ENCODE measurements at places on chromosomes 3 and 15. TPM values are rescaled to one million over a fixed set of nuclear protein-coding genes. Genes with fewer than 3 reads are reported as not detected.
A peak's percentile ranks its signal among the peaks of the same experiment; 100 is the strongest.

DNA sequence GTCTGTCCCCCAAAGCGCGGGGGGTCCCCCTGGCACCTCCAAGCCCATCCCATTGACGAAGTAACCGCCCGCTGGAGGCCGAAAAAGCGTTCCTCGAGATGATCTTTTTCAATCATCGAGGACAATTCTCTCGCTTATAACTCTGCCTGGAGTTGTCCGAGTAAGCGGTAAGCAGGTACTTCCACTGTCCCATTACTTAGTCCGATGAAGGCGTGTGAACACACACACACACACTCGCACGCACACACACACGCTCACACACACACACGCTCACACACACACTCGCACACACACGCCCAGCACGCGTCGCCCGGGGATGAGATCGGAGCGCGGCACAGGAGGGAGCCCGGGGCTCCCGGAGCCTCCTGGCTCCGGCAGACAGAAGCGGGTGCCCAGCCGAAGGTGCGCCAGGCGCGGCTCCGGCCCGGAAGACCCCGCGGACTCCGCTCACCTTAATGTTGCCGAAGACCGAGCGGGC lies 430 bp downstream of the SLCO2A1 start:
- DNase-seq, result peak; percentile 47

DNA sequence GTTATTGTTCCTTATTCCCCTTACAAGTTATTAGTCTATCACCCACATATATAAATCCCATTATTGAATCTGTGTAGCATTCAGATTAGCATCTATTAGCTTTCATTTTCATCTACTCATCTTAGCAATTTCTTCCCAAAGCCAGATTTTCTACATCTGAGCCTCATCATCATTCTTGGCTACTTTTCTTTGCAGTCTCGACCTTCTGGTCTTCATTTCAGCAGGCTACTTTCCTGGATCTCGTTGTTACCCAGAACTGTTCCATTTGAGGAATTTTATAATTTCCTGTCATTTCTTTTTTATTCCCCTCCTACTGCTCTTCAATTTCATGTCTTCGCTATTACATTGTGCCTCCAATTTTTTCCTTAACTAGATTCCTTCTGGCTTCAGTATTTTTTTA lies 51.8 kb downstream of the SPRED1 start:
- DNase-seq, result no peak

- DNase-seq, result no peak
Observed at GRCh38 chr3:114147251-114147650, 31.6 kb downstream of the DRD3 start.

DNA sequence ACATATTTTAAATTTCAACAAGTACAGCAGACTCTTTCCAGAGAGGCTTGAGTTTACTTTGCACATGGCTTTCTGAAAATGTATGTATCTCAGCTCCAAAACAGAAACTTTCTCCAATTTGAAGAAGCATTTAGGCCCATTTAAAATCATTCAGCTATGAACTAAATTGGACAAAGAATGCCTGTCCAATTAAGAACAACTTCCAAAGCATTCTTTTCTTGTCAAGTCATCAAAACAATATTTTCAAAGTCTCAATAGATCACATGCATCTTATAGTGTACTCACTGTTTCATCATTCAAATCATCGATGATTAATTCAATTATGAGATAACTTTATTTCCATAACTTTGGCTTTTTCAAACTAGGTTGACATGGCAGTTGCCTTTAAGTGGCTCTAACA lies 95.2 kb downstream of the KBTBD8 start:
- DNase-seq, result no peak

- no peak for DNase-seq
Observed at GRCh38 chr3:126360046-126360713, 3.0 kb upstream of the KLF15 start.

Gene C2CD4B
- polyA plus RNA-seq, result not detected

Gene COL6A6
- polyA plus RNA-seq, result not detected

Gene WDR93
- polyA plus RNA-seq, result not detected

DNA sequence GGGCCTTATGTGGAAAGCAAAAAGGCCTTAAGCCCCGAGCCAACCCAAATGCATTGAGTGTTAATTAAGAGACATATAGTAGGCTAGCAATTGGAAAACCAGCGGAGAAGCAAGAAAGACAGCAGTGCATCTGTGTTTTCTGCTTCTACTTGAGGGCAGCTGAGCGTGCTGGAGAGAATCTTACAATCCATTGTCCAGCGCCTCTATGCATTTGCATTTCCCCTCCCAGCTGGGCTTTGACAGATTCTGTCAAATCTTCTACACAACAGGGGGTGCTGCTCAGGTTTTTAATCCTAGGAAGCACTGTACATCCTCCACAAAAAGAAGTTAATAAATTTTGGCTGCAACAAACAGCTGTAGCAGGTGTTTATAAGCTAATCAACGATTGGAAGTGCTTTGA lies 23.9 kb downstream of the SSR3 start:
- no peak for DNase-seq

DNA sequence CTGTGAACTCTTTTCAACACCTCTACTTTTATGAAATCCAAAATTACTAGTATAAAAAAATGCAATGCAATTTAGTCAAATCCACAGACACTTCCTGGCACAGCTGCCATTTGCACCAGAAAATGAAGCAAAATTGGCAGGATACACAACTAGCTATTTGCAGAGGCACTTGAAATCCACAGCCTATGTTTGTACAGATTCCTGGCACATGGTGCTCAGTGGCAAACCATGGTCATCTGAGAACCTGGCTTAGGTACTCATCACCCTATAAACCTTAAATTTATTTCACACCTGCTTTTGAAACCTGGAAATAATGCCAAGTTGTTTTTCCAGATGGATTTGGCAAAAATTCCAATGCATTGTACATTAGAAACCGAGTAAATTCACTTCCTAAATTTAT lies 20.2 kb upstream of the PPM1L start:
- no peak for DNase-seq

- DNase-seq, result no peak
Observed at GRCh38 chr3:189446959-189447560, 184.1 kb upstream of the TP63 start.

DNA sequence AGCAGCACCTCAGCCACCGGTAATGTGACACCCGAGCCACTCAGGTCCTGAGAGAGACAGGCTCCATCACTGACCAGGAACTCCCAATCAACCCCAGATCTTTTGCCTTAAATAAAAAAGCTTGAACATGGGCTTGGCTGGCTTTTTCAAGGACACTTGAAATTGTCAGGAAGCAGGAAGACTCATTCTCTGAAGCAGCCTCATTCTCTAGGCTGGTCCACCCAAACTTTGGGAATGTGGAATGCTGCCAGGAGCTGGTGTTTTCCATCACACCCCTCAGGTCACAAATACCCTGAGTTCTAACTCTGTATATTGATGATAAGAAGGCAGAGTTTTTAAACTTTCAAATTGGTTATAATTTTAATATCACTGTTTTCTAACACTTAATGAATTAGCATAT lies 17.0 kb downstream of the CXCR6 start:
- DNase-seq, result no peak

GRCh38 chr15:66505430-66505811 lies 295 bp downstream of the ZWILCH start:
- DNase-seq, result no peak

Gene FAM107A
- 4.1 TPM for polyA plus RNA-seq

- peak; percentile 95 for DNase-seq
Observed at GRCh38 chr3:46406788-46407611, at the start of the genes CCR5AS and CCRL2. CCR5AS (minus strand) TSS chr3:46407066. CCRL2 (plus strand) TSS chr3:46407259; CDS start chr3:46408080, 821 bp downstream.

GRCh38 chr3:189273736-189274135 lies 102.0 kb downstream of the TPRG1 start:
- no peak for DNase-seq

DNA sequence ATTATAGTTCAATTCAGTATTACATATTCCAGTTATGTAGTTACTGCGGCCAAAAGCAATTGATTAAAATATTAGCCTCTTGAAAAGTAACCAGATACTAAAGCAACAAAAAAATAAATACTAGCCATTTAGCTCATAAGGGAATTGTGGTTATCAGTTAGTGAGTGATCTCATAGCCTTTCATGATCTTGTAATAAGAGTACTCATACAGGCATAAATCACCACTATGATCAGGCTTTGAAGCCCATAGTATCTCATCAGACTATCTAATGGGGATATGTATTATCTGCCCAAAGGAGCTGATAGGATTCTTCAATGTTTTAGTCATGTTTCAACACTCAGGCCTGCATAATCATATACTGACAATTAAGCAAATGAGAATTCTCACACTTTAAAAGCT lies 184.1 kb upstream of the CCDC54 start:
- no peak for DNase-seq

- DNase-seq, result peak; percentile 67
Observed at GRCh38 chr3:4888913-4889846, 90.1 kb upstream of the BHLHE40 start.

Gene GOLGA6L26
- polyA plus RNA-seq, result not detected

- DNase-seq, result no peak
Observed at GRCh38 chr15:94175420-94175819, 55.9 kb upstream of the MCTP2 start.

DNA sequence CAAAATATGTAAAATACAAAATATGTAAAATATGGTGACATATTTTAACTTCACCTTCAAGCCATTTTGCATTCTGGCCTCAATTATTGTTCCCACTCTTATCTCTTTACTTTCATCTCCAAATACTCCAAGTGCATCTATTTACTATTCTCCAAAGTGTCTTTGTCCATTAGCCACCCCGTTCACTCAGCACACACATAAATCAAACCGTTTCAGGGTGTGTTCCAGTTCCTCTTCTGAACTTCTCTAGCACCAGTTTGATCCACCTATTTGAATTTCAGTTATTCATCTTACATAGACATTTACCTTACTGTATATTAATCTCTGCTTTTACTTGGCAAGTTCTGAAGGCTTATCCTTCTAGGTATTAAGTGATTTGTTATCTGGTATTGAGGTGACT lies 45.1 kb downstream of the SGO1 start:
- DNase-seq, result no peak

- no peak for DNase-seq
Observed at GRCh38 chr15:73325191-73325861, 43.4 kb downstream of the HCN4 start.

Gene PAQR5
- polyA plus RNA-seq, result 1.7 TPM

Gene UROC1
- 0.27 TPM for polyA plus RNA-seq

GRCh38 chr3:77041811-77042210 lies 1.9 kb downstream of the ROBO2 start:
- no peak for DNase-seq

- no peak for DNase-seq
Observed at GRCh38 chr3:151074256-151074655, 11.2 kb upstream of the MED12L start.

GRCh38 chr15:71779073-71779797 lies 31.1 kb upstream of the NR2E3 start:
- DNase-seq, result no peak

Gene SMAD6
- 1.4 TPM for polyA plus RNA-seq

DNA sequence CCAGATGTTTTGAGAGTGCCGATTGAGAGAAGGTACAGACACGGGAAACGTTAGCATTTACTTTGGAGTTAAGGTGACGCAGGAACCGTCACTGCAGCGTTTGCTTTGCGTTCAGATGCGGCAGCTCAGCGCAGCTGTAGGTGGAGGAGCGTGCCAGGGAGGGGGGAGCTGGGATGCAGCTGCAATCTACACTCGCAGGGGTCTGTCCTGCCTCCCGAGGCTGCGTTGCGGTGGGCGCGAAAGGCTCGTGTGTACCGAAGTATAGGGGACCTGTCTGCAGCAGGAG lies 425 bp upstream of the FYTTD1 start:
- peak; percentile 43 for DNase-seq

Gene EXD1
- polyA plus RNA-seq, result not detected

DNA sequence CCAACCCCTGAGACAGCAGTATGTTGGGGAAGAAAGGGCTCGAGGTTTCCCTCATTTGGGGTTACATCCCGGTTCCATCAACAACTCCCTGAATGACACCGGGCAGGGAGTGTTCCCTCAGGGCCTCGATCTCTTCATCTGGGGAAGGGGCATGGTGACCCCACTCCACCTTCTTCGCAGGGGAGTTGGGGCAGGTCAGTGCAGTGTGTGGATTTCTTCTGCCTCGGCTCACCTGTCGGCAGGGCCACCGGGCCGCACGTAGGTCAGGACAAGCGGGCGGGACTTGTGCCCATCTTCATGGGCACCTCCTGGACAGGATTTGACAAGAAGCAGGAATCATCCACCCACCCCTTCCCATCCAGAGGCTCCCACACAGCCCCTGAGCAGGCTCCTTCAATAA lies 17.4 kb downstream of the GRIP2 start:
- no peak for DNase-seq

GRCh38 chr3:62090519-62090918 lies 282.8 kb downstream of the FEZF2 start:
- DNase-seq, result no peak

Gene CLEC3B
- 2.9 TPM for polyA plus RNA-seq

Gene SLC51B
- 82.7 TPM for polyA plus RNA-seq

Gene BNC1
- 0.10 TPM for polyA plus RNA-seq

DNA sequence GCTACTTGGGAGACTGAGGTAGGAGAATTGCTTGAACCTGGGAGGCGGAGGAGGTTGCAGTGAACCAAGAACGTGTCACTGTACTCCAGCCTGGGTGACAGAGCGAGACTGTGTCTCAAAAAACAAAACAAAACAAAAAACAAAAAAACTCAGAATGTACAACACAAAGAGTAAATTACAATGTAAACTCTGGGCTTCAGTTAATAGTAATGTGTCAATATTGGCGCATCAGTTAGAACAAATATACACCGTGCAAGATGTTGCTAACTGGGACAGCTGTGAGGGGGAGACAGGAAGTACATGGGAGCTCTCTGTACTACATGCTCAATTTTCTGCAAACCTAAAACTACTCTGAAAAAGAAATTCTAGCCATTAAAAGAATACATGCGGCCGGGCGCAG lies 23.5 kb upstream of the TRPM1 start:
- no peak for DNase-seq

Gene IL17RB
- 14.7 TPM for polyA plus RNA-seq

GRCh38 chr3:127256138-127256537 lies 31.7 kb downstream of the PRR20G start:
- no peak for DNase-seq

- no peak for DNase-seq
Observed at GRCh38 chr3:99659032-99659431, 20.6 kb downstream of the COL8A1 start.

DNA sequence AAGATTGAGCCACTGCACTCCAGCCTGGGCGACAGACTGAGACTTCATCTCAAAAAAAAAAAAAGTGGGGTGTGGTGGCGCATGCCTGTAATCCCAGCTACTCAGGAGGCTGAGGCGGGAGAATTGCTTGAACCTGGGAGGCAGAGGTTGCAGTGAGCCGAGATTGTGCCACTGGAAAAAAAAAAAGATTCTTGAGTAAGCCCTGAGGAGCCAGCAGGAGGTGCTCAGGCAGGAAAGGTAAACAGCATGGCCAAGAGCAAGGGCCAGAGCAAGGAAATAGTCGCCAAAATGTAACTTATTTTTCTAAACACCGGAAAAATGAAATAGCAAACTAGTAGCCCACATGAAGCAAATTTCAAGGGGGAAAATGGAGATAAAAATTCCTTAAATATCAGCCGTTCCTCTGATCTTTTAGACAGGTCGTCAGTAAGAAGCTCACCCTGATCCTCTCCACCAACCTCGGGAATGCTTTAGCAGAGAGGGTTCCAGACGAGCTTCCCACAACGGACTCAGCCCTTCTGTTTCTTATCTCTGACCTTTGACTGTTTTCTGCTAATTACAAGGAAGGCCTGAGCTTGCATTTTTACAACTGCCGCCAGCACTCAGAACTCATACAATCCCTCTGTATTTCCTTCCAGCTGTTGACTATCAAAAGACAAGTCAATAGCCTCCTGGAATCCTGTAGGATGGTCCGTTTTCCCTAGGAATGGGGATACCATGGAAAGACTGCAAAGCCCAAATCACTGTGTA lies 45.0 kb upstream of the AKAP13 start:
- DNase-seq, result peak; percentile 84

- no peak for DNase-seq
Observed at GRCh38 chr15:26376243-26376642, 396.6 kb downstream of the GABRB3 start.

Gene FETUB
- not detected for polyA plus RNA-seq

GRCh38 chr15:73927476-73928240 lies 1.4 kb downstream of the LOXL1 start:
- peak; percentile 79 for DNase-seq
